SK-N-MC (cell line): ENCODE measurements at places on chromosomes 7 and 10.

- DNase-seq = no peak
These were observed 9.6 kb downstream of the NEURL1 start for GRCh38 chr10:103502849-103503660.

- no peak for DNase-seq
These were observed 8.3 kb downstream of the CAMK1D start for GRCh38 chr10:12357525-12358151.

DNA sequence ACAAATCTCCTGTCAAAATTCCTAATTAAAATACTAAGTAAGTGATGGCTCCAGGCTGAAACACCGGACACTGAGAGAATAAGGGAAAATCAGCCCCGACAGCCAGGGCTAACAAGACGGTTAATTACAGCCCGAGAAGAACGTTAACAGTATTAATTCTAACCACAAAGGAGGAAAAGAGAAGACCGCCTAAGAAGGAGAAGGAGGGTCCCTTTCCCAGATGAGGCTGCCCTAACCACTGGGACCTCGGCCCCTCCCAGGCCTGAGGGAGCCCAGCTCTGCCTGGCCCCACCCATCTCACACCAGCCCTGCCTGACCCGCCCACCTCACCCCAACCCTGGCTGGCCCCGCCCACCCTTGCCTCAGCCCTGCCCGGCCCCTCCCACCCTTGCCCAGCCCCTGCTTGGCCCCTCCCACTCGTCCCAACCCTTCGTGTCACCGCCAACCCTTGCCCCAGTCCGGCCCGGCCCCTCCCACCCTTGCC is 51.3 kb downstream of the PWWP2B start:
- no peak for DNase-seq

GRCh38 chr7:49580000-49580399 is 193.4 kb upstream of the VWC2 start:
- no peak for DNase-seq

DNA sequence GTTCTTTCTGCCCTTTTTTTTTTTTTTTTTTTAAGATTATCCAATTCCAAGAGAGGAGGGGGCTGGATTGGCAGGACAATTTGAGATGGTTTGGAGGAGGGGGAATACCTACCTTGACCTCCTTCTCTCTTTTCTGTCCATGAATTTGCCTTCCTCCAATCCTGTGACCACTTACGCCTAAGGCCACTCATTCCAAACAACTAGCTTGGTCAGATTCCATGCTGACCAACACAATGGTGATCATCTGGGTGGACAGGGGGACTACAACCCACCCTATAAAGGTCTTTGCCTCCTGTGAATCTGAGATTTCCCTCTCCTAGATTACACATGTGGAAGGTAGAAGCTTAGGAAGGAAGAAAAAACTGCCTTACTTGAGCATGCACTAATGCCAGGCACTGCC is 2.3 kb upstream of the LDB1 start:
- no peak for DNase-seq

GRCh38 chr10:3398825-3399646 is 226.5 kb upstream of the PITRM1 start:
- no peak for DNase-seq
